Testis (tissue), 5 donors: ENCODE measurements at places on chromosomes 1 and 21. TPM values are rescaled to one million over a fixed set of nuclear protein-coding genes. Genes with fewer than 3 reads are reported as not detected.

Gene LINGO4
- total RNA-seq: 3.1 TPM

Gene HSD3B2
- 0.19 TPM for total RNA-seq

Gene OR2T35
- not detected for total RNA-seq

Gene KDF1
- 3.8 TPM for total RNA-seq

Gene ZBED6
- 29.8 TPM for total RNA-seq

Gene L1TD1
- 9.1 TPM for total RNA-seq

Gene S100A1
- 24.0 TPM for total RNA-seq

- H3K4me3 ChIP-seq: no peak overlapping the region
- no peaks in the 10 kb centered on the region for H3K27me3 ChIP-seq
- no peaks in the 10 kb centered on the region for H3K36me3 ChIP-seq
Observed at GRCh38 chr1:19654386-19654785, 10.3 kb downstream of the NBL1 start.

DNA sequence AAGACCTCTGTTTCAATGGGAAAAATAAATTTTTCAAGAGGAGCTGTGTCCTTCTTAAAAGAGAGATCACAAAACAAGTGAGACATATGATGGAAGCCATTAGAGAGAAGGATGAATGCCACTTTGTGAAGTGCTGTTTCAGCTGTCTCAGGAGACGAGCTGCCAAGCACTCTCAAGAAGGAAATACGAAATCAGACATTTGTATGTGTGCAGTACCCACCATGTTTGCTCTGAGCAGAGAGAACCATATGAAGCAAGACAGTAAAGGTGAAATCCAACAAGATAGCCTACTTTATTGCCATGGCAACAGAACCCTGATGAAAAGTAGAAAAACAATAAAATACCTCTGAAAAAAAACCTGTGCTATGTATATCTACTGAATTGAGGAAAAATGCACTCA lies 168.1 kb downstream of the AMY1C start:
- no peak overlapping the region for H3K4me3 ChIP-seq
- H3K27me3 ChIP-seq: no peaks in the 10 kb centered on the region
- no peak overlapping the region for H3K27ac ChIP-seq
- H3K36me3 ChIP-seq: no peaks in the 10 kb centered on the region

GRCh38 chr1:66371233-66372005 lies 162.5 kb upstream of the SGIP1 start:
- no peak overlapping the region for H3K4me3 ChIP-seq
- DNase-seq: no peak
- H3K4me1 ChIP-seq: peaks cover 16% of the 10 kb centered on the region
- H3K27me3 ChIP-seq: no peaks in the 10 kb centered on the region

DNA sequence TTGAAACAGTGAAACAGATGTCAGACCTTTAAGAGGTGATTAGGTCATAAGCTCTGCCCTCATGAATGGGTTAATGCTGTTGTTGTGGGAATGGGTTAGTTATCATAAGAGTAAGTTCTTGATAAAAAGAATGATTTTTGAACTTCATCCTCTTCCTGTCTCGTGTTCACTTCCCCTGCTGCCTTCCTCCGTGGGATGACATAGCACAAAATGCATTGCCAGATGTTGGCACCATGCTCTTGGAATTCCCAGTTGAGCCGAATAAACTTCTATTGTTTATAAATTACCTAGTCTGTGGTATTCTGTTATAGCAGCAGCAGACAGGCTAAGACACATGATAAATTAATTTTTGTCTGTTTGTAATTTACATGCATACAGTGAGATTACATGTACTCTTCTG lies 112.0 kb upstream of the LRRC7 start:
- H3K27me3 ChIP-seq: no peaks in the 10 kb centered on the region
- no peak for DNase-seq
- no peak overlapping the region for H3K4me3 ChIP-seq
- H3K27ac ChIP-seq: no peak overlapping the region

DNA sequence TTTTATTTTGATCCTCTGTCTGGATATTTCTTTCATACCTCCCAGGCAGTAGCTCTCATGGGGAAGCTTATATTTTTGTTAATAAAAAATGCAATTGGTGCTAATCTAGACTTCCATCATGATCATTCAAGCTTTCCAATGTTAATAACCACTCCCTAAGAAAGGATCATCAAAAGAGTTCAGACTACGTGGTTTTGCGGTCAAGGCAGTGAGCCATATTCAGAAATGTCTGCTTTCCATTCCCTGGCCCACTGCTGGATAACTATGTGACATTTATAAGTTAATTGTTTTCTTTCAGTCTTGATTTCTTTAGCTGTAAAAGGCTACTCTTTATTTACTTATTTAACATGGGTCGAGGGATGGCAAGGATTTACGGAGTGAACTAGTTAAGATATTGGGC lies 414.6 kb downstream of the LMO4 start:
- no peak for DNase-seq
- no peaks in the 10 kb centered on the region for H3K4me1 ChIP-seq
- H3K36me3 ChIP-seq: no peaks in the 10 kb centered on the region
- H3K4me3 ChIP-seq: no peak overlapping the region
- no peaks in the 10 kb centered on the region for H3K27me3 ChIP-seq

GRCh38 chr1:98920441-98921110 lies 84.1 kb downstream of the PLPPR5 start:
- no peaks in the 10 kb centered on the region for H3K36me3 ChIP-seq
- no peak overlapping the region for H3K27ac ChIP-seq
- no peak for DNase-seq
- H3K4me3 ChIP-seq: no peak overlapping the region
- H3K27me3 ChIP-seq: no peaks in the 10 kb centered on the region
- no peaks in the 10 kb centered on the region for H3K4me1 ChIP-seq

- H3K4me1 ChIP-seq: no peaks in the 10 kb centered on the region
- DNase-seq: no peak
- H3K36me3 ChIP-seq: no peaks in the 10 kb centered on the region
- H3K27me3 ChIP-seq: no peaks in the 10 kb centered on the region
- H3K27ac ChIP-seq: no peak overlapping the region
- no peak overlapping the region for H3K4me3 ChIP-seq
Observed at GRCh38 chr1:162892906-162893611, 32.1 kb upstream of the CCDC190 start.

- H3K4me3 ChIP-seq: no peak overlapping the region
- no peak for DNase-seq
- H3K27me3 ChIP-seq: no peaks in the 10 kb centered on the region
- no peaks in the 10 kb centered on the region for H3K36me3 ChIP-seq
- no peaks in the 10 kb centered on the region for H3K4me1 ChIP-seq
- no peak overlapping the region for H3K27ac ChIP-seq
Observed at GRCh38 chr1:42745851-42746250, 5.8 kb upstream of the CLDN19 start.

- no peak for DNase-seq
- H3K4me3 ChIP-seq: no peak overlapping the region
- no peaks in the 10 kb centered on the region for H3K27me3 ChIP-seq
- no peaks in the 10 kb centered on the region for H3K36me3 ChIP-seq
- H3K4me1 ChIP-seq: peaks cover 6% of the 10 kb centered on the region
- no peak overlapping the region for H3K27ac ChIP-seq
Observed at GRCh38 chr1:201222125-201222524, 31.5 kb downstream of the IGFN1 start.

DNA sequence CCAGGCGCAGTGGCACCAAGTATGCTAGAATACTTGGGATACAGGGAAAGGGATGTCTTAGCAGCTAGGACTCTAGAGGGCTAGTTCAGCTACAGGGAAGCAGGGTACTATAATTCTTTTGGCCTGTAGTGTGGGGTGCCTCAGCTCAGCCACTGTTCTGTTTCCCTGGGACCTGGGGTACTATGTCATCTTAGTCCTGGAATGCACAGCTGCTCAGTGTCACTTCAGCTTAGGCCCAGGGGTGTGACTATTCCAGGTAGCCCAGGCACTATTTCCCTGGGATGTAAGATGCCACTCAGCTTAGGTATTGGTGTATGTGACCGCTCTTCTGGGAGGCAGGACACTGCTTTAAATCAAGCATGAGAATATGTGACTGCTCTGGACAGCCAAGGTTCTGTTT lies 34.1 kb downstream of the RGSL1 start:
- no peak overlapping the region for H3K4me3 ChIP-seq
- no peaks in the 10 kb centered on the region for H3K4me1 ChIP-seq
- H3K36me3 ChIP-seq: no peaks in the 10 kb centered on the region
- DNase-seq: no peak
- H3K27me3 ChIP-seq: no peaks in the 10 kb centered on the region
- H3K27ac ChIP-seq: no peak overlapping the region

GRCh38 chr1:3562712-3563111 lies 48.6 kb downstream of the MEGF6 start:
- H3K27me3 ChIP-seq: no peaks in the 10 kb centered on the region
- no peak for DNase-seq
- H3K27ac ChIP-seq: no peak overlapping the region
- peaks cover 12% of the 10 kb centered on the region for H3K4me1 ChIP-seq
- H3K4me3 ChIP-seq: no peak overlapping the region

DNA sequence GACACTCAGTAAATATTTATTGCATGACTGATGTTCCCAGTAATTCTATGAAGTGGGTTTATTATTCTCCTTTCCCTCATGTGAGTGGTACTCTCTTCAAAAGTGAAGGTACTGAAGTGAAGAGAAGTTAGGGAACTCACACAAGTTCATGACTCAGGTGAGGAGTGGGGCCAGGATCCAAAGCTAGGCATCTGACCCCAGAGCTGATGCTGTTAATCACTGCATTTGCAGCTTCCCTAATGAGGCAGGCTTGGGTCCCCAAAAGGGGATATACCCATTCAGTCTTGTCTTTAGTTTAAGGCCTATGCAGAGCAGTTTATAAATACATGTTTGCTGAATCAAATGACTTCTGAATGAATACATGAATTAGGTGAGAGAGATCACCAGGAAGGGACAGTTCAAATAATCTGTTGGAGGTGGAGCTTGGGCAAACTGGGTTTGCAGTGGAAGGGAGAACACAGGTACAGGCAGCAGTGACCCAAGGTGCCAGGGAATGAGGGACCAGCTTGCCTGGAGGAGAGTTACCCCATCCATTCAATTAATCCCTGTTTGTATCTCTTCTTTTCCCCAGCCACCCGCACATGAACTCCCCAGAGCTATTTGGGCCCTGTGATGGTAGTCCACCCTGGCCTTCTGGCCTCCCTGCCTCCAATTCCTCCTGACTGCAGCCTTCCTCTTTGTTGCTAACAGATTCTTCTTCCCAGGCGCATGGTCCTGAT lies 2.0 kb downstream of the CD58 start:
- no peak overlapping the region for H3K4me3 ChIP-seq
- no peak for DNase-seq
- no peaks in the 10 kb centered on the region for H3K36me3 ChIP-seq
- H3K4me1 ChIP-seq: peaks cover 7% of the 10 kb centered on the region
- no peak overlapping the region for H3K27ac ChIP-seq

GRCh38 chr1:121418369-121419049 lies 233.7 kb downstream of the SRGAP2C start:
- H3K4me1 ChIP-seq: no peaks in the 10 kb centered on the region
- no peak overlapping the region for H3K27ac ChIP-seq
- no peaks in the 10 kb centered on the region for H3K27me3 ChIP-seq
- DNase-seq: no peak

- no peak for DNase-seq
- no peaks in the 10 kb centered on the region for H3K27me3 ChIP-seq
- no peaks in the 10 kb centered on the region for H3K36me3 ChIP-seq
- no peak overlapping the region for H3K4me3 ChIP-seq
- H3K4me1 ChIP-seq: no peaks in the 10 kb centered on the region
- no peak overlapping the region for H3K27ac ChIP-seq
Observed at GRCh38 chr1:61612602-61613001, 112.3 kb downstream of the TM2D1 start.

DNA sequence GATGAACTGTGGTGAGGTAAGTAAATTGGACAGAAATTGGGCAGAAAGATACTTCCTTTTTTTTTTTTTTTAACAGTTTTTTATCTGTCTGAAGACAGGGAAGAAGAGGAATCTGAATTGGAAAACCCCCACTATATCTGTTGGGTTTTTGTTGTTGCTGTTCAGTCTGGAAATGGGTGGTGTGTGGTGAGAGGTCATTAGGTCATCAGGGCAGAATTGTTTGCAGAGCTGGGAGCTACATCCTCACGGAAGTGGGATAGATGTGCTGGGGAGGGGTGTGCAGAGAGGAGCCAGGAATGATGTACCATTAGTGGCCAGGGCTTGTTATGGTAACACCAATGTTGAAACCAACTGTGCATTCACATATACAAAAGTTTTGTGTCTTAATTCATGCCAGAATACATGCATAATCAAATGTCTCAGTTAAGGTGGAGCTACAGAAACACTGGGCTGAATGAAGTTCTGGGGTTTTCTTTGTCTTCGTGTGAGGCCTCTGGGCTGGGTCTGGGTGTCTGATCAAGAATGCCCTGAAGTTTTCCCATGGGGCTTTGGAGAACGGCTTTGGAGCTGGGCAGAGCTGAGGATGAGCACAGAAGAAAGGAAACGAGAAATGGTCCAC lies 12.4 kb downstream of the USP25 start:
- no peak overlapping the region for H3K4me3 ChIP-seq
- H3K27ac ChIP-seq: no peak overlapping the region
- no peaks in the 10 kb centered on the region for H3K36me3 ChIP-seq
- DNase-seq: no peak
- no peaks in the 10 kb centered on the region for H3K27me3 ChIP-seq

GRCh38 chr1:230083746-230084407 lies 16.8 kb downstream of the GALNT2 start:
- peaks cover 31% of the 10 kb centered on the region for H3K4me1 ChIP-seq
- H3K36me3 ChIP-seq: no peaks in the 10 kb centered on the region
- DNase-seq: no peak
- no peak overlapping the region for H3K27ac ChIP-seq
- no peak overlapping the region for H3K4me3 ChIP-seq

DNA sequence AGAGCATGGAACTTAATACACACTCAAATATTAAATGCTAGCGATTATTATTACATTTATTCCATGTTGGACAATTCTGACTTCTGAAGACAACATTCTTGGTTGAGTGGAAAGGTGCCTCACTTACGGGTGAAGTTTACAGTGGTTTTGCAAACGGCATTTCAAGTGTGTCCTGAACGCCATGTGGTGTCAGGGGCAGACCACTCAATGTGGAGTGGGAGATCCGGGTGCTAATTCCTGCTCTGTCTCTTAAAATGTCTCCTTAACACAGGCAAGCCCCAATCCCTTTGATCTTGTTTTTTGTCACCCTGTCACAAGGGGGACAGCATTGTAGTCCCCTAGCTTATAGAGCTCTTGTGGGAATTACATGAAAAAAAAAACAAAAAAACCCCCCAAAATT lies 5.6 kb upstream of the TDRD10 start:
- H3K4me3 ChIP-seq: no peak overlapping the region
- H3K4me1 ChIP-seq: peaks cover 16% of the 10 kb centered on the region
- DNase-seq: no peak
- H3K27me3 ChIP-seq: no peaks in the 10 kb centered on the region
- H3K27ac ChIP-seq: peak overlapping the region; percentile 29

DNA sequence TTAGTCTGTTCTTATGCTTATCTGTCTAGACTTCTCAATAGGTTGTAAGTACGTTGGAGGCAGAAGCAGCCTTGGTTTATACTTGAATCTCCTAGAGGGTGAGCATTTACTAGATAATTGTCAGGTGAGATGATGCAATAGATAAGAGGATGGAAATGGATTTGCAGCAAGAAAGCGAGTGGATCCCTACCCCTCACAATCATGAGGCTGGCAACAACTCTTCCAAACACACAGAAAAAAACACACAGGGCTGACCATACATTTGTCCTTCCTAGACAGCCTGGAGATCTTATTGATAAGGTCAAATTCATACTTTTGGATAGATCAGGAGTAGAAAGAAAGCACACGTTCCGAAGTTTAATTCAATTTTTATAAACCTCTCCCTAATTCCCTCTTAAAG lies 481.4 kb upstream of the CAMK1G start:
- no peak overlapping the region for H3K27ac ChIP-seq
- H3K36me3 ChIP-seq: no peaks in the 10 kb centered on the region
